ENCODE measurements at places on chromosomes 16 and 17.

GRCh38 chr17:5701381-5701780 is 117.1 kb upstream of the NLRP1 start:
- no peak for DNase-seq

- DNase-seq = peak; percentile 31
These were observed 78.1 kb upstream of the ZFHX3 start for GRCh38 chr16:73125850-73126524.

DNA sequence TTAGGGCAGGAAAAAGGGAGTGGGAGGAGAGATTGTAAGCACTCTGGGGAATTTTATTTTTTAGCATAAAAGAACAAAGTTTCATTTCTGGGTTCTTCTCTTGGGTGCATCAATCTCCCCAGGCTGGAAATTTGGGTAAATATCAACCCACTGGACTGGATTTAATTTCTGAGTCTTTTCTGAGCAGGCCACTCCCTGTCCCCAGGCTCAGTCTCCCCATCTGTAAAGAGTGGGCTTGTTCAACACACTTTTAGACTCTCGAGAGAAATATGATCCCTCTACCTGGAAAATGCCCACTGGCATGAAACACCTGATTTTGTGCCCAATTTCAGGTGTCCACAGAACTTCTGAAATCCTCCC is 617 bp upstream of the VTN start:
- DNase-seq = no peak

GRCh38 chr17:6561446-6561845 is 5.1 kb upstream of the PITPNM3 start:
- DNase-seq = no peak

- no peak for DNase-seq
These were observed 573 bp downstream of the CDT1 start for GRCh38 chr16:88804173-88804551.
